Sigmoid colon (tissue), 7 donors: ENCODE measurements at places on chromosomes 4 and X. TPM values are rescaled to one million over a fixed set of nuclear protein-coding genes. Genes with fewer than 3 reads are reported as not detected.

DNA sequence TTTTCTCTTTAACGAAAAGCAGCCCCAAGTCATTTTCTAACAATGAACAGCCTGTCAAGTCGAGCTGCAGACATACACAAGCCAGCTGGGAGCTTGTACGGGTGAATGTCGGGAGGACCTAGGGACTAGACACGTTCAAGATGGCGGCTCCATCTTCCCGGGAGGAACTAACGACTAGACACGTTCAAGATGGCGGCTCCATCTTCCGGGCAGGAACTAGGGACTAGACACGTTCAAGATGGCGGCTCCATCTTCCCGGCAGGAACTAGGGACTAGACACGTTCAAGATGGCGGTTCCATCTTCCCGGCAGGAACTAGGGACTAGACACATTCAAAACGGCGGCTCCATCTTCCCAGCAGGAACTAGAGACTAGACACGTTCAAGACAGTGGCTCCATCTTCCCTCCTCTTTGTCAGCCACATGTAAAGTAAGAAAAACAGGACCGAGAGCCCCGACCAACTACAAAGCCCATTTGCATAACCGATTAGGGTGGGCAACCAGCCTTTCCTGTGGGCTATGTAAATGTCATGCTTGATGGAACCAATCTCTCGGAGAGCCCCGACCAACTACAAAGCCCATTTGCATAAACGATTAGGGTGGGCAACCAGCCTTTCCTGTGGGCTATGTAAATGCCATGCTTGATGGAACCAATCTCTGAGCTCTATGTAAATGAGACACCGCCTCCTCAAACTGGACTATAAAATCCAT is 175.5 kb downstream of the DHRSX start:
- H3K27ac ChIP-seq = peak overlapping the region; percentile 75
- no peak overlapping the region for H3K4me3 ChIP-seq
- peaks cover 8% of the 10 kb centered on the region for H3K4me1 ChIP-seq
- no peaks in the 10 kb centered on the region for H3K36me3 ChIP-seq
- DNase-seq = peak; percentile 96
- H3K27me3 ChIP-seq = no peaks in the 10 kb centered on the region

Gene HSFX3
- not detected for total RNA-seq

DNA sequence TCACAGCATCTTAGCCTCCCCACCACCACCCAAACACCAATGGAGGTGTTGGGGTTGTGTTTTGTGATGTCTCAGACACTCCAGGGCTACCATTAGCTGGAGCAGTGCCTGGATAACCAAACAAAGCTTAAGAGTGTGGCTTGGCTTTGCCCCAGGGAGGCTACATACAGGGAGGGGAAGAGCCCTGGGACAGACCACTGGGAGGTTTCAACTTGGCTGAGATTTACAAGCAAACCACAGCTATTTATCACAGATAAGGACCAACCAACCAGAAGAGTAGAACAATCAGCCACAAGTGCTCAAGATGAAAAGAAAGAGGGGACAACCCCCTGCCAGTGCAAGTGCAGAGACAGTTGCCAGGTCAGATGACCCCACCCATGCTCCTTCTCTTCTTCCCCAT is 24.1 kb downstream of the SOX3 start:
- no peaks in the 10 kb centered on the region for H3K36me3 ChIP-seq
- H3K27ac ChIP-seq = no peak overlapping the region
- no peaks in the 10 kb centered on the region for H3K27me3 ChIP-seq
- no peaks in the 10 kb centered on the region for H3K4me1 ChIP-seq
- H3K4me3 ChIP-seq = no peak overlapping the region
- no peak for DNase-seq

GRCh38 chr4:179989975-179990374 is 2253.2 kb upstream of the TENM3 start:
- no peaks in the 10 kb centered on the region for H3K4me1 ChIP-seq
- no peak overlapping the region for H3K27ac ChIP-seq
- no peaks in the 10 kb centered on the region for H3K36me3 ChIP-seq
- H3K4me3 ChIP-seq = no peak overlapping the region

GRCh38 chr4:156778606-156779005 is 193.0 kb downstream of the PDGFC start:
- DNase-seq = no peak
- peaks cover 51% of the 10 kb centered on the region for H3K4me1 ChIP-seq
- peak overlapping the region; percentile 46 for H3K27ac ChIP-seq
- no peaks in the 10 kb centered on the region for H3K36me3 ChIP-seq

Gene GPC3
- total RNA-seq = 31.4 TPM

DNA sequence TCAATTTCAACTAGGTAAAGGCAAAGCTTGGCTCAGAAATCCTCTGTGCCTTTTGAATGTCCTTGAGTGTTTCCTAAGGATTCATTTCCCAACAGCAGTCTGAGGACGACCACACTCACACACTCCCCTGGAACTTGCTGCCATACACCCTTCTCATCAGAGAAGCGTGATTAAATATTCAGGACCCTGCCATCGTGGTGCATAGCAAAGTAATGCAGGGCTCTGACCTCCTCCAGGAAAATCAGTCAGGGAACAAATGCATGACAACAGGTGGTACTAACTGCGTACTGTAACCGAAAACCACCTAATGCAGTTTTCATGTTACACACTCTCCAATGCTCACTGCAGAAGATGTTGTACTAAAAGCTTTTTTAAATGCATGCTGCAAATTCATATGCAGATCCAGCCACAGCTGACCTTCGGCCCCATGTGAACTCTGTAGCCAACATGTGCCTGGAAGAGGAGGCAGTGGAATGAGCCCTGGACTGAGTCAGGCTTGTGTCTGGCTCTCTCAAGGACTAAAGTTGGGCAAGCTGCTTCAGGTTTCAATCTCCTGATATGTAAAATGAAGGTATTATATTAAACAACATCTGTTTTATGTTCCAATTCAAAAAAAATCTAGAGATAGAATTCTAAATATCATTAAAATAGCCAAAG is 238.3 kb downstream of the KCNIP4 start:
- no peaks in the 10 kb centered on the region for H3K27me3 ChIP-seq
- peaks cover 21% of the 10 kb centered on the region for H3K4me1 ChIP-seq
- H3K4me3 ChIP-seq = no peak overlapping the region
- H3K27ac ChIP-seq = no peak overlapping the region
- H3K36me3 ChIP-seq = no peaks in the 10 kb centered on the region
- DNase-seq = no peak

Gene USP26
- not detected for total RNA-seq

- H3K27ac ChIP-seq = peak overlapping the region; percentile 98
- no peak for DNase-seq
- H3K4me3 ChIP-seq = peak overlapping the region; percentile 85
- H3K36me3 ChIP-seq = no peaks in the 10 kb centered on the region
These were observed 707 bp upstream of the OTUD4 start for GRCh38 chr4:145181091-145181501.

- no peaks in the 10 kb centered on the region for H3K27me3 ChIP-seq
- DNase-seq = no peak
- no peaks in the 10 kb centered on the region for H3K36me3 ChIP-seq
These were observed 52.5 kb downstream of the LNX1 start for GRCh38 chr4:53538756-53539155.

- peak overlapping the region; percentile 58 for H3K4me3 ChIP-seq
- H3K36me3 ChIP-seq = no peaks in the 10 kb centered on the region
These were observed 680 bp upstream of the ASMTL start for GRCh38 chrX:1453395-1453783.

DNA sequence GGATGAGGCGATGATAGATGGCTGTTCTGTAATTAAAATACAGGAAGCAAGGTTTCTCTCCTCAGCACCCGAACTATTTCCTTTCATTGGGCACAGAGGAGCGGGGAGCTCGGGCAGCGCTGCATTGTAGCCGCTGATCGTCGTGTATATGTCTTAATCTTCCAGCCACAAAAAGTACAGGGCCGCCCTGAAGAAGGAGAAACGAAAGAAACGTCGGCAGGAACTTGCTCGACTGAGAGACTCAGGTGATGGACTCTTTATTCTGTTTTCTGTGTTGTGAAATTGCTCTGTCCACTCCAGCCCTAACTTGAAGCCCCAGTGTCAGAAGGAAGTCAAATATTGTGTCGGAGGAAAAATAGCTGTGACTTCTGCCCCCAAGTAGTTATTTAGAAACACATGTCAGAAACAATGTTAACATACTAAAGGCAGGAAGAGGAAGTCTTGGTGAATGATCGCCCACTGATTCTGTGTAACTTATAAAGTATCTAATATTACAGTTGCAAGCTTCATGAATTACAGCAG is 546 bp downstream of the ZRSR2 start:
- no peaks in the 10 kb centered on the region for H3K36me3 ChIP-seq
- peak overlapping the region; percentile 82 for H3K27ac ChIP-seq
- H3K4me1 ChIP-seq = no peaks in the 10 kb centered on the region
- no peak for DNase-seq
